ENCODE measurements at places on chromosomes 5 and 9.

DNA sequence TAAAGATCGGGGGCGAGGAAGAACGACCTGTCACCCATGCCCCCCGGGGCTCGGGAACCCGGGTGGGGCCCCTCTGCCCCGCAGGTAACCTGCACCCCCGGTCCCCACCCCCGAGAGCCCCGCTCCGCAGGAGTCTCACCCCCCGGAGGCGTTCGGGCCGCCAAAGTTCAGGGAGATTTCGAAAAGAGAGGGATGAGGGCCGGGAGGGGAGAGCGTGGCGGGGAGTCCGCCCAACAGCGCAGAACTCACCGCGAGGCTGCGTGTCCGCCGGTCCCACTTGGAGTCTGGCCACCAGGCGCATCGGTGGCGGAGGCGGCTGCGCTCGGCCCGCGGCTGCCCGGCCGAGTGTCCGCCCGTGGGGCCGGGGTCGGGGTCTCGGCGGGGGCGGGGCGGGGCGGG lies at the start of gene PHF19:
Gene PHF19, minus strand, starts transcription at position 347 of the 399 bp plus-strand sequence. CDS start 2,447 bp downstream, outside the sequence.
- DNase-seq = peak; percentile 70

GRCh38 chr9:132367613-132368313 lies 13.0 kb upstream of the SETX start:
- no peak for DNase-seq

- DNase-seq = no peak
Measured at GRCh38 chr5:63958654-63959053, 3.6 kb downstream of the HTR1A start.

DNA sequence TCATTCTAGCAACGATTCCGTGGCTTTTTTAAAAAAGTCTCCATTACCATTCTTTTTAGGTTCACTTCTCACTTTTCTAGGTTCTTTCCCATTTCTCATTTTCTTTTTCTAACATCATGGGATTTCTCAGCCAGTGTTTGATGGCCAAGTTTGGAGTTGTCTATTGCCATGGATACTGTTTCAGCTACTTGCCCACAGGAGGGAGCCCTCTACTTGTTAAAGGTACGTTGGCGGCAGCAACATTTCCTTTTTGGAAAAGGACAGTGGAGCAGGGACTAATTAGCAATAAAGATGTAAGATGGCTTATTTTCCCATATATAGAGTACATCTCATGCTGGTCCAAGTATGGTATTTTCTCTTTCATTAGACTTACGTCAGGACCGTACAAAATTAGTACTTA lies 2257.5 kb upstream of the C9orf72 start:
- DNase-seq = no peak

GRCh38 chr5:163760498-163760897 lies 255.1 kb downstream of the MAT2B start:
- no peak for DNase-seq

DNA sequence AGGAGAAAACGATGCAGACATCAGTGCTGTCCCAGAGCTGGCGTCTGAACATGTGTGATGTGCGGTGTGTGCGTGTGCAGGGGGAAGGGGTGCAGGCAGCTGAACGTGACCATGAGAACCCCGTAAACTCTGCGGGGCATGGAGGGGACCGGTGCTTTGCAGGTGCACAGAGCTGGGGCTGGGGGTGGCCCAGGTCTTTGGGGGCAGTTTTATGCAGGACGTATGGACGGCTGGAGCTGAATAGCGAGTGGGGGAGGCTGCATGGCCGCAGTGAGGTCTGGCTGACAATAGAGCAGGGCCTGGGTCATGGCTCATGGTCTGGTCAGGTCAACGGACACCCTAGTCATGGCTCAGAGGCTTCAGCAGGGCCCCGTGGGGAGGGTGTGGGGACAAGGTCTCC lies 3.3 kb upstream of the EXOC3 start:
- no peak for DNase-seq

DNA sequence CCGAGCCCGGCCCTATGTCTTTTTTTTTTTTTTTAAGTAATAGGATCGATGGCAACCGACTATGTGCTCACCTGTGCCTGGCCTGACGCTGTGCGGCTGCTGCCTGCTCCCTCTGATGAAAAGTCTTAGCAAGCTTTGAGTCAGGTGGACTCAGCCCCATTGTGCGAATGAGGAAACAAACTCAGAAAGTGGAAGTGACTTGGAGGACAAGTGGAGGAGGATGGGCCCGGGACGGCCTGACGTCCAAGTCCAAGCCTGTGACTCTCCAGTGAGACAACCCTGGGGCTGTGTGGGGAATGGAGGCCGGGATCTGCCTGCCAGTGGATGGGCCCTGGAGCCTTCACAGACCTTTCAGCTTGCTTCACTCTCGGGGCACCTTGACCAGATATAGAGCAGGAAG lies 57.9 kb downstream of the EXD3 start:
- no peak for DNase-seq

- DNase-seq = no peak
Measured at GRCh38 chr5:88368201-88368600, 99.6 kb upstream of the TMEM161B start.

GRCh38 chr5:95411474-95411873 lies 20.3 kb downstream of the FAM81B start:
- no peak for DNase-seq

DNA sequence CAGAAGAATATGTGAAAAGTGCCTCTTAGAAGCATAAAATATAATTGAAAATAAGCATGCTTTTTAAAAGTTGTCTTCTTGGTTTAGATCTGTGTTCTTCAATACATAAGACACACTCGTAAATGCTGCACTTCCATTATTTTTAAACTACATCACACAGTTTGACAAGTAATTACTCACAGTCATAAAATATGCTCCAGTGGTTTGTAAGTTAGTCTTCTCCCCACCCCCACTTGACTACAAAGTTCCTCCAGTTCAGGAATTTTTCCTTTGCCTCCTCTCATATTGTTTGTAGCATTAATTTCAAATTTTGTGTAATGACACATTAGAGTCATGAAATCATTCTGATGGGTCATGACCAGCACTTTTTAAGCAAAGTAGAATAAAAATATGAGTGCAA lies 60.3 kb upstream of the PTGER4 start:
- DNase-seq = no peak

GRCh38 chr9:76887951-76888350 lies 18.0 kb downstream of the PRUNE2 start:
- no peak for DNase-seq

GRCh38 chr9:113645978-113646253 lies 182.4 kb downstream of the RGS3 start:
- no peak for DNase-seq

- DNase-seq = no peak
Measured at GRCh38 chr5:80632700-80633099, 21.8 kb upstream of the MSH3 start.

- no peak for DNase-seq
Measured at GRCh38 chr5:159402311-159402710, 72.0 kb upstream of the IL12B start.

- no peak for DNase-seq
Measured at GRCh38 chr5:64384765-64385164, 121.0 kb upstream of the RGS7BP start.

GRCh38 chr5:53041071-53041692 lies 52.0 kb downstream of the ITGA2 start:
- DNase-seq = no peak

- no peak for DNase-seq
Measured at GRCh38 chr5:96151891-96152290, 190.2 kb upstream of the ELL2 start.

DNA sequence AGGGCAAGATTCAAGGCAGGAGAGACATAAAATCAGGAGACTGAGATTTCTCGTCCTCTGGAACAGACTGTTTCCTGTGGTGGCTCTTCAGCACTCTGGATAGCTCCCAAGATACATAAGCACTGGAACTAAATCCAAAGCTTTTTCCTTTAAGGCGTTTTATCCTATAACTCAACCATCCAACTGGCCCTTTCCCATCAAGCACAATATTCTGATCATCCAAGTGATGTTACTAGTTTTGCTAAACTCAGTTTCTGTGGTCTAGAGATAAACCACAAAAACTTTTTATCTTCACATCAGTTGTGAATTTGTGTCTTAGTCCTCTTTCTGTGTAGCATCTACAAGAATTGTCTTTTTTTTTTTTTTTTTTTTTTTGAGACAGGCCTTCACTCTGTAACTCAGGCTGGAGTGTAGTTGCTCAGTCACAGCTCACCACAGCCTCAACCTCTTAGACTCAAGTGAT lies 299.4 kb downstream of the COX7C start:
- no peak for DNase-seq

DNA sequence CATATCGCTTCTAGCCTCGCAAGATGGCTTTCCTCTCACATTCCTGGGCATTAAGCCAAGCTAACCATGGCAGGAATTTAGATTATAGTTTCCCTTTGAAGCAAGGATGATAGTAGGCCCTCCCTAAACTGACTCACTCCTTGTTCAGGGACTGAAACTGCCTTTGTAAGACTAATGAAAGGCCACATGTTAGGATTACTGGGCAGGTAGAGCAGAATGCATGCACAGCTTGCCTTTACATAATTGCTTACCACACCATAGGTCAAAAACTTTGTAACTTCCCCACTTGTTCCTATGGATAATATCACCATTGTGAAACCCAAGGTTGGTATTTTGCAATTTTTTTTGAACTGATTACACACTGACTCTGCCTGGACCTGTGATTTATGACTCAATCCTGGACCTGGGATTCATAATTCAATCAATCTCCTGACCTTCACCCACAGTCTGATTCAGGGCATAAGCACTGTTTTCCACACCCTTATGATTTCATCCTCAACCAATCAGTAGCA lies 41.0 kb upstream of the PRDM9 start:
- DNase-seq = no peak

- no peak for DNase-seq
Measured at GRCh38 chr5:107853031-107853430, 182.3 kb upstream of the EFNA5 start.

DNA sequence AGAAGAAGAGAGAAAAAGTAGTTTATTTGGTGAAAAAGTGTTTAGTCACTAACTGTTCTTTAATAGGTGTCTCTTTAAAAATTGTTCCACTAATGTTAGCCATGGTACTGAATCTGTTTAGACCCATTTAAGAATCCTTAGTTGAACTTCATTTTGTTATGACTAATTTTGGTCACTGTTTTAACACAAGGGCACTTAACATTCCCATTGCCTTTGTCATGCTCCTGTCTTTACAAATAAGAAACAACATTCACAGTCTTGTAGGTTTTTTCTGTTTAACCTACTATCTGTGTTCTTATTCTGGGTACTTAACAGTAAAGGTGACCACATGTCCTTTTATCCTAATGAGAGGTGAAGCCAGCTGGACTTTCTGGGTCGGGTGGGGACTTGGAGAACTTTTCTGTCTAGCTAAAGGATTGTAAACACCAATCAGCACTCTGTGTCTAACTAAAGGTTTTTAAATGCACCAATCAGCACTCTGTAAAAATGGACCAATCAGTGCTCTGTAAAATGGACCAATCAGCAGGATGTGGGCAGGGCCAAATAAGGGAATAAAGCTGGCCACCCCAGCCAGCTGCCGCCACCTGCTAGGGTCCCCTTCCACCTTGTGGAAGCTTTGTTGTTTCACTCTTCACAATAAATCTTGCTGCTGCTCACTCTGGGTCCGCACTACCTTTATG lies 116.7 kb downstream of the WDR70 start:
- DNase-seq = no peak

GRCh38 chr5:177123789-177124485 lies 9.6 kb upstream of the NSD1 start:
- no peak for DNase-seq

GRCh38 chr9:127762111-127762676 lies 16.3 kb downstream of the SH2D3C start:
- DNase-seq = no peak

- DNase-seq = no peak
Measured at GRCh38 chr9:81079055-81079454, 610.3 kb downstream of the TLE1 start.

- DNase-seq = peak; percentile 15
Measured at GRCh38 chr9:117644133-117644931, 59.9 kb upstream of the TLR4 start.

DNA sequence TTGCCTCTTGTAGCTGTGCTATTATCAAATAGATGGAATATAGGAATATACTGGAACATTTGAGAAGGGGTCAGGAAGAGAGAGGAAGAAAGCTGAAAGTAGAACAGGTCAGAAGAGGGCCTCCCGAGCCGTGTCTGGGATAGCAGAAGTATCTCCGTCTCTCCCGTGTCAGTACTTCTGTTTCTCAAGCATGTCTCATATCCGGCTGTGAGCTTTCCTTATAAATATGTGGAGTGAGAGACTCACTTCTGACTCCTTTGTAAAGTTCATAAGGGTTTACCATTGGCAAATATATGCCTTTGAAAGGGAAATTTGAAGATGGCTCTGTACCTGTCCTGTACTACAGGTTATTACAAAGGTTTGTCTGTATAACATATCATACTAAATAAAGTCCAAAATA lies 50.3 kb downstream of the MOCS2 start:
- no peak for DNase-seq

GRCh38 chr5:175325681-175326080 lies 118.3 kb downstream of the DRD1 start:
- DNase-seq = no peak

DNA sequence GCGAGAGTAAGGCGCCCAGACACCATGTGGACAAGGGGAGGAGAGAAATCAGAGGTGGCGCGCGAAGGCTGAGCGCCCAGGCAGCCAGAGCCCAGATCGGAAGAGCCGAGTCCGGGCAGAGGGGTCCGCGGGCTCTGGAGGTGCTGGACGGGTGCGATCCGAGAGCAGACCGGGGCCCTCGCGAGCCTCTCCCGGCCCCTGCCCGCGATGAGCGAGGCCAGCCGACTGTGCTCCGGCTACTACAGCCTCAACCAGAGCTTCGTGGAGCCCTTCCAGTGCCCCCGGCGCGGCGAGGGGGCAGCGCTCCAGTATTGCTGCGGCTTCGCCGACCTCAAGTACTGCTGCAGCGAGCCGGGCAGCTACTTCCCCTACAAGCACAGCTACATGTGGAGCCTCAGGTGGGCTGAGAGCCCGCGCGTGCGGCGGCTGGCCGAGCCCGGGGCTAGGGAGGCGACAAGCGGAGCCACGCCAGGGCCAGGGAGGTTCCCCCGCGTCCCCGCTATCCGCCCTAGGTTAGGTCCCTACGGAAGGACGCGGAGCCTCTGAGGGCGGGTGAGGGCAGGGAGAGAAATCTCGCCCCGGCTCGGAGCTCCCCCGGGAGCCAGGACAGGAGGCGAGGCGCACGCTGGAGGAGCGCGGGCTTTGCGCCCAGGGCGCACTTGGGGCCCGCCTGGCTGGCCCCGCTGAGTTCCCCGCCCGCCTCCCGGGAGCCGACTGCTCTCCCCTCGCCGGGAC lies at the start of gene SHISAL2B:
Gene SHISAL2B, plus strand, starts transcription at position 87 of the 735 bp plus-strand sequence. Its CDS starts 121 bp downstream, at position 208.
- DNase-seq = no peak

- no peak for DNase-seq
Measured at GRCh38 chr9:3569529-3569928, 43.7 kb upstream of the RFX3 start.
